ENCODE measurements at places on chromosomes 3 and 15. TPM values are rescaled to one million over a fixed set of nuclear protein-coding genes. Genes with fewer than 3 reads are reported as not detected.

- no peak for DNase-seq
Observed at GRCh38 chr15:57773051-57773450, 66.5 kb downstream of the POLR2M start.

The PHLDB2 gene
- 12.8 TPM for total RNA-seq

- no peak for DNase-seq
Observed at GRCh38 chr3:10463533-10464434, 41.6 kb downstream of the ATP2B2 start.

The PTX3 gene
- total RNA-seq, result 9.1 TPM

DNA sequence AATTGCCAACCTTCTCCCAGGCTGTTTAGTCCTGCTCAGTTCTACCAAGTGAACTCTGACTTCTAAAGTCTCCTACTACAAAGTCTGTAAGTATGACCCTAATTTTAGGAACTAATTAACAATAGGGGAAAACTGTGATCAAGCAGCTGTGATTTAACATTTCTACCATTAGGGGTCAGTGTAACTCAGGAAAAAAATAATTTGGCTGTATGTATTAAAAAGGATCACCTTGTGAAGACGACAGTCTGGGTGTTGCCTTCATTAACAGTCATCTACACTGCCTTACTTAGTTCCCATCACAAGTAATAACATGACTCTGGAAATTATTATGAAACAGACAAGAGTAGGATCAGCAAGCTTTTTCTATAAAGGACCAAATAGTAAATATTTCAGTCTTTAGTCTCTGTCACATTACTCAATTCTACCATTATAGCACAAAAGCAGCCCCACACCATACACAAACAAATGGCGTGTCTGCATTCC lies 4.2 kb upstream of the NPHP3 start:
- peak; percentile 38 for DNase-seq

- no peak for DNase-seq
Observed at GRCh38 chr3:2198776-2199279, 100.2 kb downstream of the CNTN4 start.

- DNase-seq, result no peak
Observed at GRCh38 chr3:21331321-21331720, 419.7 kb downstream of the ZNF385D start.

DNA sequence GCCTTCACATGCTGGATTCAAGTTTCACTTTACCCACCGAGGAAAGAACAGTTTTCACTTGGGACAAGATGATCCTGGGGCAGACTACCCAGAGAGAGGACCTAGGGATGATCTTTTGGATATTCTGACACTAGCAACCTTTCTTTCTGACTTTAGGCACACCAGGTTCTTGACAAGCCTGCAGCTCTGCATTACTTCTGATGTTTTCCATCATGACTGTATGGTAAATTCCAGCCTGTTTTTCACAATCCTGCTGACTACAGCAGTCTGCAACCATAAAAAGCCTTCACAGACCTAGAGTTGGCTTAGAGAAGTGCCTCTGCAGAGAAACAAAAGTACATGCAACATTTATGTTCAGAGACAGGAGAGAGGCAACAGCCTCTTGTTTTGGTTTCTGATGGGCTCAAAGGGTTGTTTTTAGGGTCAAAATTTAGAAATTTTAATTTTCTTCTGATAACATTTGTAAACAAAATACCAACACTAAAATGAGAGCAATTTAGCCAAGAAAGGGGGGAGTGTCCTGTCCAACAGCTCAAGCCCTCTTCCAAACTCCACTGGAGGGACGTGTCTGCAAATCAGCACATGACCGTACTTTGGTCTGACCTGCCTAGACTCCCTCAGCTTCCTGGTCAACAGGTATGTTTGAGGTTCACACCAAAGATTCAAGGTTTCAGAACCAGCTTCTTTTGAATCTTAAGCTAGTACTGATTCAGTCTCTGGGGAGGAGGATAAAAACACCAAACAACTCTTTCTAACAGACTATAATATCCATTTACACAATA lies 799 bp downstream of the ABI3BP start:
- DNase-seq, result no peak

The GRM2 gene
- 1.9 TPM for total RNA-seq

DNA sequence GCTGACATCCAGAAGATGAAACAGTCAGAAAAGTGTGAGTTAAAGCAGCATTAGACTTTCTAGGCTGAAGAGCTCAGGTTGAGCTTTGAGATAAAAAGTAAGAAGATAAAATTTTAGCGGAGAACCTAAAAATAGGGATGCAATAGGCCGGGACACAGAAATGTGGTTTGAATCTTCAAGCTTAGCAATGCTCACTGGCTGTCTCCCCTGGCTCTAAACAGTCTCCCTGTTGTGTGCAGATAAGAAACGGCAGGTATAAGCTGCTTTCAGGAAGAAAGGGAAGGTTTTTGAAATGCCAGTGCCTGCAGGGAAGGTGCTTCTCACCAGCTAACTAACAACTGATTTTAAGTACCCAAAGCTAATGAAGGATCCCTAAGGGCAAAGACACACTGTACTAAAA lies 718.7 kb upstream of the SGO1 start:
- DNase-seq, result peak; percentile 36
